ENCODE measurements at places on chromosomes 7 and 10.

GRCh38 chr10:43598446-43598845 lies 7.8 kb upstream of the ZNF485 start:
- DNase-seq = no peak

DNA sequence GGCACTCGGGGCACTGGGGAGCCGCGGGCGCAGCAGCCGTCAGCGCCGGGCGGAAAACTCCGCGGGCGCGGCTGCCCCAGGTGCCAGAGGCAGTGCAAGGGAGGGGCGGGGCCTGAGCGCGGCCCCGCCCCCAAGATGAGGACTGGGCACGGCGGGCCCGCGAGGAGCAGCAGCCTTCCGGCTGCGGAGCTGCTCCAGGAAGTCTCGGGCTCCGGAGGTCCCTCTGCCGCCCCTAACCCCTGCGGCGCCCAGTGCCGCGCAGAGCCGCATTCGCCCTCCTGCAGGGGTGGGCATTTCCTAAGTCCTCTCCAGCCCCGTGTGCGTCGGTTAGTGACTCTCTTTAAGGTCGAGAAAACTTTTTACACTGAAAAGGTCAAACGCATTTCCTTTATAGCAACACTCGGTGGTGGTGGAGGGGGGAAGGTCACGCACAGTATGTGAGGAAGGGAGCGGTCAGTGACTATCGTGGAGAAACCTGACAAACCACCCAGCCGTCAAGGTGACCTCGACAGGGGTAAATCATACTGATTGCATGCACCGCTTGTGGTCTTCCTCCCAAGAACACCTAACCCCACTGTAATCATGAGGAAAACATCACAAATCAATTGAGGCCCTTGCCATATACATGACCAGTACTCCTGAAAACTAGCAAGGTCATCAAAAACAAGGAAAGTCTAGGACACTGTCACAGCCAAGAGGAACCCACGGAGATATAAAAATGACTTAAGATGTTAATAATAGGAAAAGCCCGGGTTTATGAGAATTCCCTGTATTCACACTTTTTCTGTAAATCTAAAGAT lies at the start of gene ANXA11:
TSS of gene ANXA11 (minus strand) at position 61 of the 800 bp plus-strand sequence. CDS start 32,676 bp downstream, outside the sequence.
- peak; percentile 79 for DNase-seq

GRCh38 chr10:127414024-127414423 lies 135.1 kb upstream of the NPS start:
- DNase-seq = no peak

DNA sequence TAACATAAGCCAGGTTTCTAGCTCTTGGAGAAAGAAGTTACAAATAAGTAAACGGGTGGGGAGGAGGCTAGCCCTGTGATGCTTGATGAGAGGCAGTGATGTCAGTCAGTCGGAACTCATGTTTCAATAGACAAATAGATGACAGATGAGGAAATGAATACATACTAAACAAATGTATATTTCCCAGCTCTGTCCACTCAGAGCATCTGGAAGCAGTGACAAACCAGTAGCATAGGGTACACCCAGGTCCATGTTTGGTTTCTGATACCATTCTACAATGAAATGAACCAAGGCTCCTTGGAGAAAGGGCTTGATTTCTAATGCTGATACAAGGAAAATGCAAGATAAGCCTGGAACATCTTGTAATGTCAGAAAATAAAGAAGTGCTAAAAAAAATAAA lies 30.6 kb downstream of the PODXL start:
- no peak for DNase-seq

DNA sequence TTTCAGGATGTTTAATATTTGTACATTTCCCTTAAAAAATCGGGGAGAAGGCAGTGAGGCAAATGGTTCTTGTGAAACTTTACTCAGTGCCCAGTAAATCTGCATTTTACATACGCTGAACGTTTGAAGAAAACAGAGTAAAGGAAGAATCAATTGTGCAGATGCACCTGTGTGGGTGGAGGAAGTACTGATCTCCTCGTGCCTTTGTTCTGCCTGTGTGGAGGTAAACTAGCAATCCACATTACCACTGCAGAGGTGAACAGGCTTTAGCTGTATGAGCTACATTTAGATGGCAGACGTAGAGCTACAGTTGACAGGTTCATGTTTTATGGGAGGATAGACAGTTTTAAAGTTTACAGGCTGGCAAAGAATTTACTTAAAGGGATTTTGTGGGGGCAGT lies 62.7 kb upstream of the VIPR2 start:
- no peak for DNase-seq

GRCh38 chr7:127776776-127777386 lies 124.9 kb downstream of the SND1 start:
- no peak for DNase-seq

- no peak for DNase-seq
Observed at GRCh38 chr7:30674876-30675275, 7.4 kb downstream of the CRHR2 start.

Measured in activated CD4-positive, CD25-positive, alpha-beta regulatory T cell treated with anti-CD3 and anti-CD28 coated beads, Interleukin-2, amount 50 U/mL, for 72 hours (primary cell).